ENCODE measurements at places on chromosomes 2 and 18.

DNA sequence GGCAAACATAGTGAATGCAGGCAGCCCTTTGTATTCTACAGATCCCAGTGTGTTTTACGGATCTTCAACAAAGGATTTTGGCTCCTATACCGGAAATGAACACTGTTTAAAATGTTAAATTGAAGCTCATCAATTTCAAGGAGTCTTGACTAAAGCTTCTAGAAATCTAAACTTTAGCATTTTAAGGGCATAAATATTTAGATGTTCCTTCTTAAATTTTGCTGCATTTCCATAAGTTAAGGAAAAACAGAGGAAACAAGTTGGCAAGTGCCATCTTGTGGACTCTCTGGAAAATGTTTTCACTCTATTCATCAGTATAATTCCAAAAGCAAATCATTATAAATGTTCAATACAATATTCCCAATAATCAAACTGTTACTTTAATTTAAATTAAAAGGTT is 19.6 kb downstream of the CHN1 start:
- no peak for DNase-seq

DNA sequence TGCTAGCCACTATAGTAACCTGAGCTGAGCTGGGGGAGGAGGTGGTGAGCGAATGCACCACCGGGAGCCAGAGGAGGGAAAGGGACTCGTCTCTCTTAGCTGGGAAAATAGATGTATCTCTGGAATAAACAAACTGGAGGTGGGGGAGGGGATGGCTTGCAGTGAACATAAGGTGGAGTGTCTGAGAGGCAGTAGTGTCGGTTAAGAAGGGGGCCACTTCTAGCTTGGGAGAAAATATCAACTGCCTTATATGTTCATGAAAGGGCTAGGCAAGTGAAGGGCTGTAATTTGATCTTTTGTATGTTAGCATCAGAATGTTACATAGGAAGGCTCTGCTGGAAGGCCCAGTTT is 2.2 kb downstream of the SETBP1 start:
- peak; percentile 68 for DNase-seq

GRCh38 chr2:224221455-224221913 is 180.4 kb downstream of the FAM124B start:
- no peak for DNase-seq

GRCh38 chr18:79434607-79435401 is 39.1 kb downstream of the NFATC1 start:
- peak; percentile 83 for DNase-seq

DNA sequence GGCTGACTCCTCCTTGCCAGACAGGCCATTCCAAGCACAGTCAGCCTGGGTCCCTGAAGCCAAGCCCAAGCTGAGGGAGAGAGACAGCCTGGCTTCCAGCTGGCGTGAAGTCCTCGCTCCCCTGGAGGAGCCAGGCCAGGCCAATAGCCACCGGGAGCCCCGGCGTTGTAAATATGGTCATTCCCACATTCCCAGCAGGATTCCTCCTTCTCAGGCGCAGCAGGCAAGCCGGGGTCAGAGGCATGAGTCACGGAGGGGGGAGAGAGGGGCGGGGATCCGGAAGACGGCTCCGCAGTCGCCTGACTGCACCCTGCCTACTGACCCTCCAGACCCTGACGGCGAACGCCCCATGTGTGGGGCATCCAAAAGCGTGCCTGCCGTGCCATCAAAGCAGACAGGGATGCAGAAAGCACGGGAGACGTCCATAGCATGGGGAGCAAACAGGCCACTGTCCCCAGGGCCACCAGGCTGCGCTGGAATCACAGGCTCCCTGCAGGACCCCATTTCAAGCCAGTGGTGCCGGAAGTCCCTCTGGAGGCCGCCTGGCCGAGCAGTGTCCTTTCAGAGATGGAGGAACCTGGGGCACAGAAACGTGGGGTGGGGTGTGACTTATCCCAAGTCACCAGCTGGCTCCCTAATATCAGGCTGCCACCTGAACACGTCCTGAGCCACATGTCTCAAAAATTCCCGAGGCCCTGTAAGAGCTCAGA is 48.2 kb downstream of the TWIST2 start:
- DNase-seq: no peak

GRCh38 chr2:74503506-74504475 is 3.7 kb downstream of the PCGF1 start:
- no peak for DNase-seq

DNA sequence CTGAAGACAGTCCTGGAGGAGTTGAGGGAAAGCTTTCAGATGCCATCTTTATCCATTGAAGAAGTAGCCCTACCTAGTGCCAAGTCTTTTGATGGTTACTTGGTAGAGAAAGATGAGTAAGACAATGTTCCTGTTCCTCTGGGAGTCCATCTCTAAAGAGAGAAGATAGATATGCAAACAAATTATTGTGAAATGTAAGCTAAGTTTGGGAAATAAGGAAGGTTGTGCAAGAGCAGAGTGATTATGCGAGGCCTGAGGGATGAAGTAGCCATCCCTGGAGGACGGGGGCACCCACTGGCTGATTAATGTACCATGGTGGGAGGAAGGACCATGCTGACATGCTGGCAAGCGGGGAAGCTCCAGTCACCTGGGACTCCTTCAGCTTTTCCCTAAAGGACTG is 994 bp upstream of the DTNA start:
- no peak for DNase-seq

- DNase-seq: peak; percentile 90
These were observed 100.9 kb downstream of the ARL4C start for GRCh38 chr2:234395891-234396420.

DNA sequence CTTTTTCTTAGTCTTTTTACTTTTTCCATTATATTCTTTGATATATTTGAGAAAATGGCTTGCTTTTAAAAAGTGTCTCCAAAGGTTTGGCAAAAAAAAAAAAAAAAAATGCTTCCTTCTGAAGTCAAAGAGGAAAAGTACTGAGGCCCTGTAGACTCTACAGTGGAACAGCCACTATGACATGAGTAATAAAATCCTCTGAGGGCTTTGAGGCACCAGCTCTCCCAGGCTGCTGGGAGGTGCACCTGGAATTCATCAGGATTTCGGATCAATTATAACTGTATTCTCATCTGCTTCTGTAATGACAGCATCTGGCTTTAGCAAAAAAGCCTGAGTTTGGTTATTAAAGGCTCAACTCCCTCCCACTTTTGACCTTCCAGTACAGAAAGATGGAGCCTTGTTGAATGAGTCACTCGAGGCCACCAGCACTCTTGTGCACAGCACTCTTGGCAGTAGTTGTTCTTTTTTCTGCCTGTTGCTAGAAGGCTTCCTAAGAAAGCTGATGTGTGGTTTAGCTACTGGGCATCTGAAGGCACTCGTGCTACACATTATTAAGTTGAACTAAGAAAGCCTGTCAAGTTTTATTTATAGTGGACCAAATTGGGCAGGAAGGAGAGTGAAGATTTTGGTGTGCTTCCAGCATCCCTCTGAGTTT is 131.3 kb downstream of the PRPF40A start:
- DNase-seq: no peak

Data from NCI-H1105 (cell line).